T-cell (primary cell): ENCODE measurements at places on chromosomes 3 and 15.

DNA sequence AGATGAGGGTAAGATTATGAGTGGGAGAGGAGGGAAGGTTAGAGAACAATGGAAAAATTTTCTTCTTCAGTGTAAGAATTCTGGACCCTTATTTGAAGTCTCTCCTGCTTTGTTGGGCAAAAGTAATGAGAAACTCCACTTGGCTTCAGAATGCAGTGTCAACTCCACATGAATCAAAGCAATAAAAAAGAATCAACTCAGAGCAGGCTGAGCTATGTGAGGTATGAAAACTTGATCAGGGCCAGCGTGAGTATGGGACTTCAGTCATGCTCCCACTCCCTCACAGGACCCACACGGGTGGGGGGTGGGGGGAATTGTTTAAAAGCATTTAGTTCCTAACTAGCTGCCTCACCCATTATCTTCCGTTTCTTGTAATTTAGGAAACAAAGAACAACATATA, 502.2 kb downstream of the PDCD6IP start:
- no peak for DNase-seq

DNA sequence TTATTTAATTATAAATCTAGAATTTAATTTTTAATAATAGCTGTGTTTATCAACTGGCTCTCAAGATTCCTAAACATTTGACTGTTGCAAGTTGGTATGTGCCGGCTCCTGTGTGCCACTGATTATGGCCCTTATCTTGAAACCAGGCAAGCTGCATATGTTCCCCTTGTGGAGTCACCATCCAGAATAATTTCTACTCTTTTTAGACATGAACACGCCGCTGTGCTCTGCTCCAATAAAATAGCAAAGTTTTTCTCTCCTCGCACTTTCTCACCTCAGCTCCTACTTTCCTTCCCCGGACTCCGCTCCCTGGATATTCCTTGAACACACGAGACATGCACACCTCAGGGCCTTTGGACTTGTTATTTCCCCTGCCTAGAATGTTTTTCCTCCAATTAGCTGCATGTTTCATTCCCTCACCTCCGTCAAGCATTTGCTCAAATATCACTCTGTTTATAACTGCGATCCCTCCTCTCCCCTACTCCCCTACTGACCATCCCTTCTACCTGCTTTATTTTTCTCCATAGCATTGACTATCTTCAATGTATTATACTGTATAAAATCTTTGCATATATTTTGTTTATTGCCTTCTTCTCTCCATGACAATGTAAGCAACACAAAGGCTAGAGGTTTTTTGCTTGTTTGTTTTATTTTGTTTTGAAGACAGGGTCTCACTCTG, 26.1 kb upstream of the ERICH6 start:
- no peak for DNase-seq

DNA sequence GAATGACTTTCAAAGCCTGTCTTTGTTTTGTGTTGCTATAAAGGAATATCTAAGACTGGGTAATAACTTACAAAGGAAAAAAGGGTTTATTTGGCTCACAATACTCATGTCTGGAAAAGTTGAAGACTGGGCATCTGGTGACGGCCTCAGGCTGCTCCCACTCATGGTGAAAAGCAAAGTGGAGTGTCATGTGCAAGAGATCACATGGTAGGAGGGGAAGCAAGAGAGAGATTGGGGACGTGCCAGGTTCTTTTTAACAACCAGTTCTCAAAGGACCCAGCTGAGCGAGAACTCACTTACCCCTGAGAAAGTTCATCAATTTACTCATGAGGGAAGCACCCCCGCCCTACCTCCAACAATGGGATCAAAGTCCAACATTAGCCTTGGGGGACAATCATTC, 929.4 kb downstream of the ROBO1 start:
- DNase-seq, result no peak

GRCh38 chr3:26252001-26252400, 370.6 kb upstream of the LRRC3B start:
- DNase-seq, result no peak

DNA sequence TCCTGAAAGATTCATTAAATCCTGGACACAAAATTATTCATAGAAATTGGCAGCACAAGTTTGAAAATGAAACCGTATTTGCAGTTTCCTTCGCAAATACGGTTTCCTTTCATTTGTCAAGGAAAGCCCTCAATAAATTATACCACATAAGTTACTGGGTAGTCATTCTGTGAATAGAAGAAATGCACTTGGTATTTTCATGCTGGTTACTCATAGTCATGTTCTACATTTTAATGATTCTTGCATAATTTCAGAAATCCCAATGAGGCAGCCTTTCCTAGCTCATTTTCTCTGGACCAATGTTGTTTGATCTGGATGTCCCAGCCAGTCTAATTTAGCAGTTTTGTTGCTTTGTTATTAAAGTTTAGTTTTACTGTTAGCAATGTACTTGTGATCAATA, 43.2 kb downstream of the MINAR1 start:
- DNase-seq, result no peak

DNA sequence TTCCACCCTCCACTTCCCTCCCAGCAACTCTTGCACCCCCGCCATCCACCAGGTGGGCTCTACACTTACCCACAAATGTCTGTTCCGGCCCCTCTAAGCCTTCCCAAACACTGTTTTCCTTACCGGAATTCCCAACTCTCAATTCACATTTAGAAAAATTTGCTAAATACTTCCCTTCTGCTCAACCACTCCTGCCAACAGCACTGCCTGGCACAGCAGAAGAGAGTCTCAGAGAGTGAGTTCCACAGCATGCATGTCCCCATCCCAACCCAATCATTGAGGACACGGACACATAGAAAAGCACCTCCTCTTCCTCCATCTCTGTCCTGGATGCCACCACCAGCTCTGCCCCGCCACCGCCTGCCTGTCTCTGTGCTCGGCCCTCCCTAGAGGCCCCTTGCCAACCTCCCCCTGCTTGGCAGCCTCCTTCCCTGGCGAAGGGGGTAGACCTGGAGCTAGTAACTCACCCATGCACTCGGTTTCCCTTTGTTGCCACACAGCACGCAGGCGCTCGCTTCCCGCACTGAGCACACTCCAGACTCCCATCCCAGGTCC, 66.2 kb upstream of the SLC6A1 start:
- no peak for DNase-seq
